ENCODE measurements at places on chromosomes 5 and 9.

GRCh38 chr9:128588581-128589233 is 36.3 kb downstream of the SPTAN1 start:
- no peak for DNase-seq

DNA sequence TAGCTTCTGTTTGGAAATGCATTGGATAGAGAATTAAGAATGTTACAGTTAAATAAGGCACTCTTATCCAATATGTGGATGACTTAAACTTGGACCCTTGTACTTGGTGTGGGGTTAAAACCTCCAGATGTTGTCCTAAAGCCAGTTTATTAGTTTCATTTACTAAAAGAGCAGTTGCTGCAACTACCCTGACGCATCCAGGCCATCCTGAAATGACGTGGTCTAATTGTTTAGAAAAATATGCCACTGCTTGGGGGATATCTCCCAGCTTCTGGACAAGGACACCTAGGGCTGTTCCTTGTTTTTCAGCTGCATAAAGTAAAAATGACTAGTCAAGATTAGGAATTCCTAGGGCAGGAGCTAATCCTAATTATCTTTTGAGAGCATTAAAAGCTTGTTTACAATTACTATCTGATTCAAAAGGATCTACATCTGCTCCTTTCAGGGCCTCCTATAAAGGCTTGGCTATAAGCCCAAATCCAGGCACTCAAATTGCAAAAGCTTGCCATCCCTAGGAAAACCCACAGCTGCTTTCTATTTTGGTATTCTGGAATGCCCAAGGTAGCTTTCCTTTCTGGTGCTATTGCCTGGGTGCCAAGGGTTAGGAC is 45.7 kb upstream of the SLCO4C1 start:
- no peak for DNase-seq

DNA sequence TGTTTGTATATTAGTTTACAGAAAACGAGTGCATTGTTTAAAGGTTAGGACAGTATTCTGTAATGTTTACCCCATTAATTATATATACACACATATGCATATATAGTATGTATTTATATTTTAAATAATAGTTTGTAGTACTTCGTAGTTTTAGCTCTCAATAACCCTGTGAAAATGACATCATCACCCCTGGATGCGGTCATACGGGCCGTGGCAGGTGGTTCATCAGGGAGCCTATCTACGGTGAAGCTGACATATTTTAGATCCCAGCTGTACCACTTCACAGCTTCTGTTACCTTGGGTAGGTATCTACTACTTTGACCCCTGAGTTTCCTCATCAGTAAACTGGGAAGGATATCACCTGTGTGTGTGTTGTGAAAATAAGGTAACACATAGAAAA is 87.1 kb downstream of the NR3C1 start:
- no peak for DNase-seq

DNA sequence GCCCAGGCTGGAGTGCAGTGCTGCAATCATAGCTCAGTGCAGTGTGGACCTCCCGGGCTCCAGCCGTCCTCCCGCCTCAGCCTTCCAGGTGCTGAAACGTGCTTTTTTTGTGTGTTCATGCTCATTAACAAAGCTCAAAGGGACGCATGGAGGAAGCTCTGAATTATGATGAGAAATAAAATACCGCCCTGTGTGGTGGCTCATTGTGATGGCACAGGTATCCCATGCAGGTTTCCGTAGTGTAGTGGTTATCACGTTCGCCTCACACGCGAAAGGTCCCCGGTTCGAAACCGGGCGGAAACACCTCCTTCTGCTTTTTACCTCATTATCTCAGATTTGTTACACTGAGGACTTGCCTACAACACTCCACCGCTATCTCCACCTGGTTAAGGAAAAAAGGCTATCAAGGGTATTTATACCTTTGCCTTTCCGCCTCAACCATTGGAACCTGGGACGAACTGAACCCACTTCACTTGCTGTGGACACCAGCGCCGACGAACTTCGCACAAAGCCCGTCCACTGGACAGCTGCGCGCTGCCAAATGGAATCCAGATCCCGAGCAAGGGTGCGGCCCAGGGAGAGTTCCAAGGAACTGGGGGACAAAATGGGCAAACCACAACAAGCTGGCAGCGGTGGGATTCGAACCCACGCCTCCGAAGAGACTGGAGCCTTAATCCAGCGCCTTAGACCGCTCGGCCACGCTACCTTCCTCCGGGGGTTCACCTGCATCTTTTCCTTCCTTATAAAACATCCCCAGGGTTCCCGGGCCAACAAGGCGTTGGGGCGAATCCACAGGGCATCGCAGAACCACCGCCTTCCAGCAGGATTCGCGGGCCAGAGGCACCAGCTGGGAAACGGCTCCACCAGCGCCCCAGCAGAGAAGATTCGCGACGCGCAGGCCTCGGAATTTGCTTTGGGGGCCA is 26.3 kb downstream of the OR2V2 start:
- DNase-seq, result no peak

- DNase-seq, result no peak
Measured at GRCh38 chr9:78001946-78002731, 29.5 kb downstream of the GNAQ start.

DNA sequence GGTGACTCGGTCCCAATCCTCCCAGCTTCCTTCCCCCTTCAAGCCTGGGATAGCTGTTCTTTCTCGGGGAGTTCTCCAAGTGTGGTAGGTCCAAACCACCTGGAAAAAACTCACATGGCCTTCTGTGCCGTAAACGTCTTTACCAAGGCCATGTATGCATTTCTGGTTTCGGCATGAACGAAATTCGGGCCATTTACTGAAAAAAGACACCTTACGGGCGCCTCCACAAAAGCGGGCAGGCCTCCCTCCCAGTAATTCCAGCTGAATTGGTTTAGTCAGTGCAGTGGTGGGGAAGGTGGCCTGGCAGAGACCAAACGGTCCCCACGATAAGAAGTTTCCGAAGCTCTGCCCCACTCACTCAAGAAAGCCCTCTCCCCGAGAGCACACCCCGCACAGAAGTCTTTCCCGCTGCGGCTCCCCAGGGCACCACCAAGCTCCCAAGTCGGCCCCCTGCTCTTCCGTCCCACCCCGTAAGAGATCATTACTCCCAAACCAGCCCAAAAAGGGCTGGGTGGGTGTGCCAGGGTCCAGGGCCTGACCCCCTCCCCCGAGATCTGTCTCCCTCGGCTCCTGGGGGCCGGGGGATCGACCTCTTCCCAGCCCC is 86.3 kb upstream of the MELK start:
- DNase-seq, result no peak

- no peak for DNase-seq
Measured at GRCh38 chr9:21688108-21689102, 114.0 kb upstream of the MTAP start.

DNA sequence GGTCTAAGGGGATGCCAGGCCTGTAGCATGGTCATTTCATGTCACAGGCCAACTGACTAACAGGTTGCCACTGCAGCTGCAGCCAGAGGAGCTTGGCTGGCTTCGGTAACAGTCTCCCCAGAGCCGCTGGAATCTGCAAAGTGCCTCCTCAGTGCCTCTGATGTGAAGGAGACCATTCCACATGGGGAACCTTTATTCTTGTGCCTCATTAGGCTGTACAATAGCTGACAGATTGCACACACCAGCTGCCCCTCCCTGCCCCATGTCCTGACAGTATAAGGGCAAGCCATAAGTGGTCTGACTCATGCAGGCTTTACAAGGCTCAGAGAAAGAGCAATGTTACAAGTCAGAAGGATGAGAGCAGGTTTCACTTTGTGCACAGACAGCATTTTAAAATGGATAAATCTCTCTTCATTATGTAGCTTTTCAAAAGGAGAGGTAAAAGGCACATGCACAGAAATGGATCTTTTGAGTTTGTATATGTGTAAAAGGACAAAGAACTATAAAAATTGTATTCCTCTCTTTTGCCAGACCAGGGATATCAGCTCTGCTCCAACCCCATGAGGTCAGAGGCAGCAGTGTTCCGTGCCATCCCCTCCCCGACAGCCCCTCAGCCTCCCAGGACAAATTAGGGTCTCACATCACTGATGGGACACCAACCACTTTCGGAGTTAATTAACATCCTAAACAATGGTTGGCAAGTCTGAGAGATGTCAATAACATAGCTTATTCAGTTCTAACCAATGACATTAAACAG is 467.8 kb downstream of the TMEM232 start:
- no peak for DNase-seq

DNA sequence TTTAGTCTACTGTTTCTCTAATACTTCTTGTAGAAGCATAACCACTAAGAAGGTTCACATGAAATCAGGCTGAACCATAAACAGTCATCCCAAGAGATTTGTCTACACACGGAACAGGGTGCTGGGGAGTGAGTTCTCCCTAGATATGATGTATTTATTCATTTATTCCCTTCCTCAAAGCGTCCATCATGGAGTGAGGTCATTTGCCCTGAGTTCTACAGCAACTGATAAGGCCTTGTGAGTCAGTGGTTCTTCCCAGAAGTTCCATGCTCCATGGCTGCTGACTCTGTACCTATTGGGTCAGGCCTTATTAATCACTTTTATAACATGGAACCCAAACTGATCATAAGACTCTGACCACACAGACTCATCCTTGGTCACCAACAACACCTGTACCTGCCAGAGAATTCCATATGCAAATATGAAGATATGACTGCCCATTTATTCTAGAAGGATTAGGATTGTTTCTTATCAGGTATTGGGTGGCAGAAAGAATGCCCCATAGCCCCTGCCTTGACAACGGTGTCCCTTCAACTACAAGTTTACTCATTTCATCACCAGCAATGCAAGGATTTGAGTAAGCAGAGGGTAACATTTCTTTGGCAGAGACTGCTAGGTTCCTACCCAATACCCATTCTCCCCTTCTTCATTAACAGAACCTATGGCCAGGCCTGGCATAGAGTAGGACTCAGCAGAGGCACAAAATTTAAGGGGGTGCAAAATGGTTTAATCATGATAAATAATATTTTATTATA is 118.1 kb downstream of the LHFPL2 start:
- DNase-seq, result no peak

GRCh38 chr5:71948206-71948605 is 159.1 kb upstream of the MAP1B start:
- DNase-seq, result no peak

DNA sequence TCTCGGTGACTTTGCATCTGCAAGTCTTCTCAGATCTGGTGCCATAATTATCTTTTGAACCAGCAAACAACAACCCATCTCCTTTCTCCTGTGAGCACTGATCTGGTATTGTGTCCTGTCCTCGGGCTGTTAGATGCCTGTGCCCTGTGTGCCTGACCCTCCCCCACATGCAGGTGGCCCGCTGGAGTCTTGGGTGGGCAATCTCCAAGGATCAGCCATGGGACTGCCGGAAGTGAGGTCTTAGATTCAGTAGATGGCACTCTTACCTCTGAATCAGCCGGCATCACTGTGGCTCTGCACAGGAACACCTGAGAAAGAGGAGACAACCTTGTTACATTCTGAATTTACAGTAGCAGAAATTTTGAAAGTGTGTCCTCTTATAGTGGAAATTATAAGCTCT is 172.4 kb downstream of the IRX2 start:
- no peak for DNase-seq

DNA sequence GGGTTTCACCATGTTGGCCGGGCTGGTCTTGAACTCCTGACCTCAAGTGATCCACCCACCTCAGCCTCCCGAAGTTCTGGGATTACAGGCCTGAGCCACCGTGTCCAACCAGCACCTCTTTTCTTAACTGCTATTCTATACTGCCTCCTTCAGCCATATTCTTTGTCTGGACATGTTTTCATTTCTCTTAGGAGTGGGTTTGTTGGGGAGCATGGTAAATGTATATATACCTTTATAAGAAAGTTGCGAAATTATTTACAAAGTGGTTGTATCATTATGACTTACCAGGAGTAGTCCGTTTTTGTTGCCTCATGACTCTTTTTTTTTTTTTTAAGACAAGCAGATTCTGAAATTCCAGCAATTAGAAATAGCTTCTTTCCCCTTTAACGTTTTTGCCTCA is 38.7 kb downstream of the CDC42SE2 start:
- no peak for DNase-seq

DNA sequence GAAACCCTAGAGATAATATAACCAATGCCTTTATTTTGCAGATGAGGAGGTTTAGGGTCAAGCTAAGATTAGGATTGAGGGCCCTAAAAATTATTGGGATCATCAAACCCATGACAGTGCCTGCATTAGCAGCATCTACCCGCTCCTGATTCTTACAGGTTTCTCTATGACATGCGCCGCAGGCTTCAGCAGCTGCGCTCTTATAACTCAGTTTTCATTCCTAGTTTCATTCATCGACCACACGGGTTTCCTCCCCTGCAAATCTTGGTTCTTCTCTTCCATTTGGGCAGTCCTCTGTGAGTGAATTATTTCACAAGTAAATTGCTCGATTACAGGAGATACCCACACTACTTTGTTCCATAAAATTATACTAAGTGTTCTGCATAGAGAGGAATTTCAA is 137.2 kb downstream of the SLC24A2 start:
- no peak for DNase-seq

GRCh38 chr5:72465601-72466563 is 41.3 kb downstream of the ZNF366 start:
- DNase-seq, result no peak

DNA sequence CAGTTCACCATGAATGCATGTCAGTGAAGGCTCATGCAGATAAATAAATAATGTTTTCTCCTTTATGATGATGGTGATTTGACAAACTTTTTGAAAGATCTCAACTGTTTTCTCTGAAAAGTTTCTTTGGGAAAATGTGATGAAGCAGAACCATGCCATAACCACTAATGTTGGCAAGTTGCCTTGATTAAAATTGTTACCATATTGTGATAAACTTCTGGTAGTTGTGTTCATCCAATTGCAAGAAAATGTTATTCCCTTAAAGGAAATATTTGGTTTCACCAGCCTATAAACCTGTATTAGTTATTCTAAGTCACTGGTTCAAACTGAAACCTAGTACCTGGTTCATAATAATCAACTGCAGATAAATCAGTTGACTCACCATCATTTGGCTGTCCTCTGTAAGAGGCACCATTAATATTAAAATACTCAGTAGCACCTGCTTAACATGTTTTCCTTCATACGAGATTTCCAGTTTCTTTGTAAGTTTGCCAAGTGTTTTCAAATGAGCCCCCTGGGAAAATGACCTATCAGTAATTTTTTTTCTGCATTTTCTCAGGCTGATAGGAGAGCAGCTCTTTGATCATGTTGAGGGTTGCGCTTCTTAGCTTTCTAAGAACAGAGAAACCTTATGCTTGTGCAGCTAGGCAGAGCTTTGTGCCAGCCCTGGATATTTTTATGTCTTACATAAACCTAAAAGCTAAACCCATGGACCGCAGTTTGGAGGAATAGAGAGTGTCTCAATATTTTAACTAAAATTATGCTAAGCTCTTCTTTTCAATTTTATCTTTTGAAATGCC is 88.0 kb downstream of the LURAP1L start:
- DNase-seq, result no peak

- DNase-seq, result no peak
Measured at GRCh38 chr9:131253891-131254491, 22.3 kb downstream of the FAM78A start.
